Pulmonary artery endothelial cell (primary cell): ENCODE measurements at places on chromosomes 1 and 21.

DNA sequence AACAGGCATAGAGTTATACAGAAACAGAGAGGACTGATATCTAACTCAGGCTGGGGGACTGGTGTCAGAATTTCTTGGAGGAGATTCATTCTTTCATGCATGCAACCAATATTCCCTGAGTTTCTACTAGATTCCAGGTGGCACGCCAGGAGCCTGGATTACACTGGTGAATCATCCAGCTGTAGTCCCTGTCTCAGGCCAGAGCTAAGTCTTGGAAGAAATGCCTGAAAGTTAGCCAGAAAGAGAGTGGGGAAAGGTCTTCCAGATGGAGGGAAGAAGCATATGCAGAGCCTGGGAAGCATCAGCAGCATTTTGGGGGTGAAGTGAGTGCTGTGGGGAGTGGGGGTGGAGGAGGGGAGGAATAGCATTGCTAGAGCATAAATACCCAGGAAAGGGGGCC, 239.1 kb downstream of the OMA1 start:
- DNase-seq = no peak

DNA sequence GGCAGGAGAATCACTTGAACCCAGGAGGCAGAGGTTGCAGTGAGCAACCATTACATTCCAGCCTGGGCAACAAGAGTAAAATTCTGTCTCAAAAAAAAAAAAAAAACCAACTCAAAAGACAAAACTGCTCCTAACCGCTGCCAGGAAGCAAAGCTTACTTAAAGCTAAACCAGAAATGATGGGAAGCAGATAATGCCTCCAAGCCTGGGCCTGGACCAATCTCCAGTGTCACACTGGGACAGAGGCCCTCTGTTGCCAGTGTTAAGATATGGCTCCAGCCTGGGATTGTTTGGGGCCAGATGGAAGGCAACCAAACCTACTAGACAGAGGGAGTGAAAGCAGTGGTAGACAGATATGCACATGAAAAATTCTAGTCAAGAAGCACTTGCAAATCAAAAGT, 36.9 kb downstream of the NSL1 start:
- DNase-seq = no peak

DNA sequence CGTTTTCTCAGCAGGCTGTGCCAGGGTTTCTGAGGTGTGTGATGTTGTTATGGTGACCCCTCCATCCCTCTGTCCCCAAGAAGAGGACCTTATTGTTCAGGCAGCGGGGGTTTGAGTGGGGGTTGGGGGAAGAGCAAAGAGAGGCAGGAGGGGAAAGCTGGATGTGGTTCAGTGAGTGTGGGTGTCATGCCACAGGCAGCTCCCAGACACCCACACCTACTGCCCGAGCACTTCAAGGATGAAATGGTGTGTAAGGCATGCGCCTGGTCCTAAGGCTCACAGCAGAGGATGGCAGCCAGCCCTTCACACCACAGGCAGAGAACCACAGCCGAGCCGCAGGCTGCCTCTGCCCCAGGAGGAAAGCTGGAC, 49.9 kb upstream of the STUM start:
- no peak for DNase-seq

DNA sequence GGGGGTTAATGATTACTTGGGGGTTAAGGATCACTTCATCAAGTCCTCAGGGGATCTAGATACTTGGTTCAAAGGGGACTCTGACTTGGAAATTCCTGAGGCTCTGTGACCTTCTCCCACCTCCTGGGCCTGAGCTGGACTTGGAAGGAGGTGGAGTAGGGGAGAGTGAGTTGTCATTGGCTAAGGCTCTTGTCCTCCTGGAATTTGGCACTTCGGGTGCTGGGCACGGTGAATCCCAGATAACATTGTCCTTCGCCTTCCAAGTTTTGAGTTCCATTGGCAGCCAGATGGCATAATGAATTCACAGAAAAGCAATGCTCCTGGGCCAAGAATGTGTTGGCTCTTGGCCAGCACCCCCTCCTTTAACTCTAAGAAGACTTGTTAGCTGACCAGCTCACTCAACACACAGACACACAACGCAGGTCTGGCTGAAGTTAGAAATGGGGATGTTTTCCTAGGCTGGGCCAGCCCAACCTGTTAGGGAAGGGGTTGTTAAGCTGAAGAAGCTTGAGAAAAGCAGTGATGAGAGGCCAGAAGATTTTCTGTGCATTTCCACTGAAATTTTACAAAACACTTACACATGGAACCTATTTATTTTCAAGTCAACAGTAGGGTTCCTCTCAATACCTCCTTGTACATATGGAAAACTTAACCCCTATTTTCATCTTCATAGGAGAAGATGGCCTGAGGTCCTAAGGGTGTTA, 29.7 kb downstream of the SLC26A9 start:
- peak; percentile 56 for DNase-seq

DNA sequence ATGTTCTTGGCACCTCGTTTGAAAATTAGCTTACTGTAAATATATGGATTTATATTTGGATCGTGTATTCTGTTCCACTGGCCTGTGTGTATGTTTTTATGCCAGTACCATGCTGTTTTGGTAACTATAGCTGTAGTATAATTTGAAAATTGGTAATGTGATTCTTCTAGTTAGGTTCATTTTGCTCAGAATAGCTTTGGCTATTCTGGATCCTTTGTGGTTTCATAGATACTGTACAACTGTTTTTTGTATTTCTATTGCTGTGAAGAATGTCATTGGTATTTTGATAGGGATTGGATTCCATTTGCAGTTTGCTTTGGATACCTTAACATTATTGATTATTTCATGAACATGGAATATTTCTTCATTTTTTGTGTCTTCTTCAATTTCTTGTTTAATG, 490.2 kb downstream of the BRINP3 start:
- no peak for DNase-seq

DNA sequence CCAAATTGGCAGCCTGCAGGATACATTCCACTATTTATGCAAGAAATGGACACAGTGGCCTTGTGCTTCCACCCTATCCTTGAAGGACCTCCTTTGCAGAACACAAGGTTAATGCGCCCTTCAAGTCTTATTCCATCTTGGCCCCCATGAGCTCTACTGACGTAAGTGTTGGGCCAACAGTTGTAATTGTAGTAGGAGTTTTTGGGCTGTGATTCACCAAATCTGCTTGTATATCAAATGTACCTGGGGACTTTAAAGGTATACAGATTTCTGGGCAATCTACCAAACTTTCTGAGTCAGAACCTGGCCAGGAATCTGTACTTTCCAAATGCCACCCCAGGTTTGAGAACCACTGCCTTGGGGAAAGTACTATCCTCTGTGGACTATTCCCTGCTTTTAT, 100.9 kb upstream of the MARK1 start:
- no peak for DNase-seq

- no peak for DNase-seq
Observed at GRCh38 chr21:45818904-45819285, 162.7 kb upstream of the COL6A1 start.

DNA sequence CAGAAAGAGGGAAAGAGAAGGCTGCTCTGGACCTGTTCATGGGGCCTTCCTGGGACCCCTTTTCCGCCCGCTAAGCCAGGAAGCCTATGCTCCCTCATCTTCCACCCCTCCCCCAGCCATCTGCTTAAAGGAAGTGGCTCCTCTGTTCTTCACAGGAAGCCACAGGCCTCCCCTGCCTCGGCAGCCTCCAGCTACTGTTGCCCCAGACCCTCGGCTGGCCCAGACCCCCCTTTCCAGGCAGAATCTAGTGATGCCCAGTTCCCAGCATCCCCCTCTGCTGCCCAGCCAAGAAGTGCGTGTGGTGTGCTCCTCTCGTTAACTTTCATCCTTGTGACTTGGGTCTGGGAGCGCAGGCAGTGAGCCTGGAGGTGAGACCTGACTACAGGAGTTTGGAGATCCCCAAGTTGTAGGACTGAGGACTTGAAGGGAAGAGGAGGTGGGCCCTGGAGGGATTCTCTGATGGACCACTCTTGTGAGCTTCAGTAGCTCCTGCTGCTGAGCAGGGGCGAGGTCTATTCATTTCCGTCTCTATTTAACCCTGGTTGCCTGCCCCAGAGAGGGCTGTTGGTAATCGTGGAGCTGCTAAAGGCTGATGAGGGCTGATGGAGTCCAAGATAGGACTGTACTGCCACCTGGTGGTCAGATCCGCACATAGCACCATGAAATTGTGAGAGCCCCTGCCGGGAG, 9.1 kb downstream of the IFI6 start:
- DNase-seq = no peak

GRCh38 chr1:38997034-38997900, 6.2 kb downstream of the AKIRIN1 start:
- no peak for DNase-seq

GRCh38 chr1:8439015-8439702, 121.2 kb downstream of the SLC45A1 start:
- peak; percentile 65 for DNase-seq

GRCh38 chr1:220527908-220528678, at the start of gene MARK1:
Gene MARK1, plus strand, starts transcription at chr1:220528136. Its CDS starts 687 bp downstream, at chr1:220528823.
- DNase-seq = no peak

GRCh38 chr1:28521502-28522164, 15.8 kb downstream of the RCC1 start:
- no peak for DNase-seq

DNA sequence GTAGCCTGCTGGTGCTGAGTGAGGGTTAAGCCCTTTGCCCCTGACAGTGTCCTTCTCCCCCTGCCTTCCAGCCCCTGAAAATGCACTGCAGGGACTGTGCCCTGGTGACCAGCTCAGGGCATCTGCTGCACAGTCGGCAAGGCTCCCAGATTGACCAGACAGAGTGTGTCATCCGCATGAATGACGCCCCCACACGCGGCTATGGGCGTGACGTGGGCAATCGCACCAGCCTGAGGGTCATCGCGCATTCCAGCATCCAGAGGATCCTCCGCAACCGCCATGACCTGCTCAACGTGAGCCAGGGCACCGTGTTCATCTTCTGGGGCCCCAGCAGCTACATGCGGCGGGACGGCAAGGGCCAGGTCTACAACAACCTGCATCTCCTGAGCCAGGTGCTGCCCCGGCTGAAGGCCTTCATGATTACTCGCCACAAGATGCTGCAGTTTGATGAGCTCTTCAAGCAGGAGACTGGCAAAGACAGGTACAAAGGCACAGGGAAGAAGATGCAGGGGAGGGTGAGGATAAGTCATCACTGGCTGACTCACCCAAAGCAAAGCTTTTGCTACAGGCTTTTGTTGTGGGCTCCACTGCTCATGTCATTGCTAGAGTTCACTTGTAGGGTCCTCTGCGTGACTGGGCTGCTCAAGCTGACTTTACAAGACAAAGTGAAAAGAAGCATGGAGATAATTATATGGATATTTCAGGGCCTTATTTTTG, 174.9 kb downstream of the PIGK start:
- DNase-seq = no peak

- no peak for DNase-seq
Observed at GRCh38 chr1:204930155-204930523, 59.5 kb downstream of the NFASC start.

- no peak for DNase-seq
Observed at GRCh38 chr1:46983166-46983829, 40.2 kb upstream of the CYP4X1 start.

DNA sequence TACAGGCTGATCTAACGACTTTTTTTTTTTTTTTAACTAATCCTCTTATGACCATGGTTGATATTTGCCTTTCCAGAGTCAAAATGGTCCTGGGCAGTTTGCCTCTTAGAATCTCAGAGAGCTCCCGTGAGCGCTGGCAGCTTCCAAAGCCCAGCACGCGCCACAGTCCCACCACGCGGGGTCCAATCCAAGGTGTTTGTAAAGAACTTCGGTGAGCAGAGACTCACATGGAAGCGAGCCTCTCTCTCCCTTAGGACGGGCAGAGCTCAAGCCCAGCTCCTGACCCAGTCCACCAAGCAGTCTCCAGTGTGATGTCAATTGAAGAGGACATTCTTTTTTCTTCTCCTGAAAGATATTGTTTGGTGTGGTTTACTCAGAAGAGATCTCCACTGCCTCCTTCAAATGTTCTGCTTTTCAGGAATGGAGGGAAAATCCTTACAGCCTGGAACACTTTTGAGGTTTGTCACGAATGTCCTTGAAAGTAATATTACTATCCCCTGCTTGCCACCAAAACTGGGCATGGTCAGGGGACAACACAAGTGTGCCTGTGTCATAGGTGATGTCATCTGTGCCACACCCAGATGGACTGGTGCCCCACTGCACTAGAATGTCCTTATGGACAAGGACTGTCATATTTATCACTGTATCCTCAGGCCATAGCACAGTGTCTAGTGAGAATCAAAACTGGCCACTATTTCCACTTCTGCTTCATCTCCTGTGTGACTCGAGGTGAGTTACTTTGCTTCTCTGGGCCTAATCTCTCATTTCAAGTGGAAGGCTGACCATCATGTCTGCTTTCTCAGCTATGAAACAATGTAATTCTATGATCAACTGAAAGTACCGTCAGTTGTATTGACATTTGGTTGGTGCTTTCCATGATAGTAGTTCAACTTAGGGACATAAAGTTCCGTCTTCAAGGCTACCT, 97.4 kb upstream of the EDEM3 start:
- no peak for DNase-seq

- no peak for DNase-seq
Observed at GRCh38 chr1:24898152-24898908, 31.7 kb downstream of the RUNX3 start.
